ENCODE measurements at places on chromosomes 7 and 10. TPM values are rescaled to one million over a fixed set of nuclear protein-coding genes. Genes with fewer than 3 reads are reported as not detected.

Gene PLAC9
- total RNA-seq, result not detected

Gene STOX1
- 0.58 TPM for total RNA-seq

Gene TAS2R4
- total RNA-seq, result 0.06 TPM

Gene TCAF2
- total RNA-seq, result 10.1 TPM

- DNase-seq, result peak; percentile 28
Observed at GRCh38 chr7:137753948-137754851, 92.6 kb downstream of the DGKI start.

- peak; percentile 25 for DNase-seq
Observed at GRCh38 chr7:120170834-120171233, 102.1 kb upstream of the KCND2 start.

- DNase-seq, result no peak
Observed at GRCh38 chr7:69898189-69898588, 299.9 kb downstream of the AUTS2 start.

Data from LHCN-M2 (cell line).